T-helper 9 cell (primary cell): ENCODE measurements at places on chromosomes 2 and 18.

- DNase-seq: no peak
Observed at GRCh38 chr2:137951586-137951985, 12.7 kb upstream of the HNMT start.

- no peak for DNase-seq
Observed at GRCh38 chr2:83015900-83016299, 1443.2 kb downstream of the SUCLG1 start.

DNA sequence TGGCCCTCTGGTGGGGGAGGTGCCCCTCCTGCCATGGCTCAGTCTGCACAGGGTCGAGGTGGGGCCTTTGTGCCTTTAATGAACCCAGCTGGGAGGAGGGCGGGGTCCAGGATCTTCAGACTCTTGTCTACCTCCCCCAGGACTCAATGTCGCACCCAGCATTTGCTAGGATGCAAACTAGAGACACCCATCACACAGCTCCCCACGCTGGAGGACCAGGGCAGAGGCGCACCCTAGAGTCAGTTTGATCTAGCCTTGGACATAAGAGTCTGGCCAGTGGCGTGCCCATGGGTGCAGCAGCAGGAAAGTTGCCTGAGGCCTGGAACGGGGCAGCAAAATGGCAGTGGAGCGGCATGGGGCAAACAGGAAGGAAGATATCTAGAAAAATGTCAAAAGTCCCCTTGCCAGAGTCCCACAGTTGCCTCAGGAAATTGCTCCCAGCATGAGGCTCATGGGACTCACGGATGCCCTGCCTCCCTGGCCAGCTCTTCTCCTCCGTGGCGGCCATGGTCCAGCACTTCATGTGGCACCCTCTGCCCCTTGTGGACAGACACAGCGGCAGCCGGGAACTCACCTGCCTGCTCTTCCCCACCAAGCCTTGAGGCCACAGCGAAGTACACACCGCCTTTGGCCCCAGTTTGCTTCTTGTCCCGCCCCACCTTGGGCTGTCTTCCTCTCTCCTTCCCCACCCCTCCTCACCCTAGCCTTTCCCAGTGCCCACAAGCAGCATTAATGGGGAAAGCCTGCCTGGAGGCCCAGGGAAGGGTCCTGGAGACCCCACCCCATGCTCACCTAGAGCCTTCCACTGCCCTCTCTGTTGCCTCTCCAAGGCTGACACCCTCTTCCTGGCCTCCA is 17.7 kb downstream of the SH2D6 start:
- no peak for DNase-seq

- DNase-seq: no peak
Observed at GRCh38 chr2:191881982-191882816, 35.3 kb upstream of the CAVIN2 start.

DNA sequence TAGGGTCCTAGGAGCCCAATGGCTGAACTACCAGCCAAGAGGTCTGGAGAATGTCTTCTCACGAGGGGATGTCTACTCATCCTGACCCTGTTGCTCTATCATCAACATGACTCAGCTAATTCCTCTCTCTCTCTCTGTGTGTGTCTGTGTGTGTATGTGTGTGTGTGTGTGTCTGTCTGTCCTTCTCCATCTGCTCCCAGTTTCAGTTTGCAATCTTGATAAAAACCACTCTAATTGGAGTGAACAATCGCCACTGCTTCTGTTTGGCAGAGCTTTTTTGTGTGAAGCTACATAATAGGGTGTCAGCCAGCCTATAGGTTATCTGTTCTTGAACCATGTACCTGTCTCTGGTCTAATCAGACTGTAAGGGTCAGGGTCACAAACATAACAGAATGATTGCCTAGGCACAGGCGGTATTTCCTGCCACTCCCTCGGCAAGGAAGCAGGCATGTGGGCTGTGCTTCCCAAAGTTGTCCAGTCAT is 219.8 kb downstream of the SH3BP4 start:
- DNase-seq: no peak
